ENCODE measurements at places on chromosomes 5 and 9. TPM values are rescaled to one million over a fixed set of nuclear protein-coding genes. Genes with fewer than 3 reads are reported as not detected.
A peak's percentile ranks its signal among the peaks of the same experiment; 100 is the strongest.

- H3K4me3 ChIP-seq = peak overlapping the region; percentile 53
- H3K4me1 ChIP-seq = peaks cover 41% of the 10 kb centered on the region
- DNase-seq = no peak
- H3K36me3 ChIP-seq = peaks cover 3% of the 10 kb centered on the region
- peaks cover 8% of the 10 kb centered on the region for H3K27me3 ChIP-seq
- H3K27ac ChIP-seq = peak overlapping the region; percentile 56
Observed at GRCh38 chr9:109011231-109011671, 2.0 kb downstream of the CTNNAL1 start.

GRCh38 chr5:35115920-35116319 lies 68.2 kb upstream of the AGXT2 start:
- H3K27ac ChIP-seq = no peak overlapping the region
- DNase-seq = no peak

GRCh38 chr5:71564895-71565294 lies 22.2 kb upstream of the MCCC2 start:
- no peaks in the 10 kb centered on the region for H3K27me3 ChIP-seq
- H3K27ac ChIP-seq = peak overlapping the region; percentile 60
- no peaks in the 10 kb centered on the region for H3K4me1 ChIP-seq
- no peak overlapping the region for H3K4me3 ChIP-seq
- H3K36me3 ChIP-seq = peaks cover 13% of the 10 kb centered on the region
- no peak for DNase-seq

DNA sequence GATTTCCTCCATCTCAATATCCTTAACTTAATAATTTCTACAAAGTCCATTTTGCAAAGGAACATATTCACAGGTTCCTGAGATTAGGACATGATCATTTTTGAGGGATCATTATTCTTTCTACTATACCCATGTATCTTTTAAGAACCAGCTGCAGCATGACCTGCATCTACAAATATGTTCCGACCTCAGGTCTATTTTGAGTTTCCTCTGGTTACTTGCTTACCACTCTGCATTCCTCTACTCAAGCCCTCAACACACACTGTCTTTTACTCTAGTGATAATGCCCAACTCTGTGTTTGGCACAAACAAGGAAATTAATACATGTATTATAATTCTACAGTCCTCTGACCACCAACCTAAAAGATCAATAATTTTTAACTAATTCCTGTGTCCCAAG lies 386.1 kb downstream of the DNAH5 start:
- H3K36me3 ChIP-seq = no peaks in the 10 kb centered on the region
- H3K4me1 ChIP-seq = no peaks in the 10 kb centered on the region
- H3K27ac ChIP-seq = no peak overlapping the region

- DNase-seq = no peak
- peaks cover 75% of the 10 kb centered on the region for H3K4me1 ChIP-seq
- H3K36me3 ChIP-seq = no peaks in the 10 kb centered on the region
- no peaks in the 10 kb centered on the region for H3K27me3 ChIP-seq
Observed at GRCh38 chr9:136535070-136535469, 10.8 kb downstream of the NOTCH1 start.

GRCh38 chr9:36936498-36936831 lies 97.6 kb downstream of the PAX5 start:
- H3K27me3 ChIP-seq = peaks cover 36% of the 10 kb centered on the region
- H3K27ac ChIP-seq = no peak overlapping the region
- no peak for DNase-seq
- no peak overlapping the region for H3K4me3 ChIP-seq

DNA sequence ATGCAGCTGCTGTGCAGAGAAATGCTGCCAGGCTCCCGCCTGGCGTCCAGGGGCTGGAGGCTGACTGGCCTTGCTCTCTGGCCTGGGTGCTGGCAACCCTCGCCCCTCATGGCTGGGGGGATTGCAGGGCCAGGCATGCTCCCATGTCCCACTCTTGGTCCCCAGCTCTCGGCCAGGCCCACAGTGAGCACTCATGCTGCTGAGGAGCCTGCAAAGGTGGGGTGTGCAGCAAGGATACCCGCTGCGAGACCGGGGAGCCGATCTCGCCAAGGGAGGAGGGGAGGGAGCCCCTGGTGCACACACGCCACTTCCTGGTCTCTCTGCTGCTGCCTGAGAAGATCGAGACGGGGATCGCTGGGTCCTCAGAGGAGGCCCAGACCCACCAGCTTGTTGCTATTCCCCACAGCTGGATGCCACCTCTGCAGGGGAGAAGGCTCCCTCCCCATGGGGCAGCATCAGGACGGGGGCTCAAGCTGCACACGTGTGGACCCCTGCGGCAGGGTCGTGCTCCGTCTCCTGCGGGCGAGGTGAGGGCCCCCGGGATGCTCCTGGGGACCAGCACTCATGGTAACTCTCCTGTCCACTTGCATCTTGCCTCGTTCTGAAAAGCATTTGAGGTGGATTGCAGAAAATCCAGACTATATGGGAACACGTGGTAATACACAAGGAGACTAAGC lies 14.3 kb upstream of the CACFD1 start:
- no peaks in the 10 kb centered on the region for H3K27me3 ChIP-seq
- H3K4me3 ChIP-seq = no peak overlapping the region
- H3K27ac ChIP-seq = no peak overlapping the region

GRCh38 chr9:15133488-15133887 lies 173.5 kb downstream of the TTC39B start:
- H3K4me1 ChIP-seq = peaks cover 14% of the 10 kb centered on the region
- no peak overlapping the region for H3K4me3 ChIP-seq
- no peak for DNase-seq

SLC34A3 gene
- 0.14 TPM for total RNA-seq

ABO gene
- total RNA-seq = not detected

CHSY3 gene
- total RNA-seq = not detected

All from activated T-cell treated with anti-CD3 and anti-CD28 coated beads, Interleukin-2, amount 50 U/mL, for 72 hours (primary cell).